Trophoblast cell (in vitro differentiated cells and primary cell): ENCODE measurements at places on chromosomes 11 and 22.

- DNase-seq = peak; percentile 66
Observed at GRCh38 chr11:58573451-58574104, 2.1 kb downstream of the LPXN start.

DNA sequence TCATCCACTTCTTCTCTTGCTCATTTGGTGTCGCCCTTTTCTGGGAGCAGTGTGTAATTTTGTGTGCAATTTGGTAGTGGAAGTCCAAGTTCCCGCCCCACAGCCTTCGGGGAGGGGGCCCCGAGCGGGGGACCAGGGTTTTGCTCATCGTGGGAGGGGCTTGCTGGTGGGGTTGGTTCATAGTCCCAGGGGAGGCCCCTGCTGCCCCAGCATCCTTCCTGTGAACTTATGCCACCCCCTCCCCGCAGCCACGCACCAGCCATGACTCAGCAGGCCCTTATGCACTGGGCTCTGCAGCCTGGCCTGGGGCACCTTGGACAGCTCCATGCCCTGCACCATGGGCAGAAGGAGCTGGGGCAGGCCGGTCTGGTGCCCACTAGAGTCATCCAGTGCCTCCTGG is 1183.6 kb downstream of the BRD1 start:
- DNase-seq = no peak

DNA sequence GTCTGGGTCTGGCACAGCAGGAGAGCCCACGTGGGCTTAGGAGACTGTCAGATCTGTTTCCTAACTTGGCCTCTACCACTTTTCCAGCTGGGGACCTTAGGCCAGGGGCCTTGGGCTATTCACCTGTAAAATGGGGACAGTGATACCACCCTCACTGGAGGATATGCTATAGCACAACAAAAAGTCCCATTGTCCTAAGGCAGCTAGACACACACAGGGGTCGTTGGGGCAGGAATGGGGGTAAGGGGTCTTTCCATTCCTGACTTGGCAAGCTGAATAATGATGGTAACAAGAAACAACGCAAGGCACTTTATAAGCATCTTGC is 2.6 kb upstream of the SH3BP1 start:
- no peak for DNase-seq

- DNase-seq = no peak
Observed at GRCh38 chr11:116712428-116712827, 60.4 kb downstream of the BUD13 start.

DNA sequence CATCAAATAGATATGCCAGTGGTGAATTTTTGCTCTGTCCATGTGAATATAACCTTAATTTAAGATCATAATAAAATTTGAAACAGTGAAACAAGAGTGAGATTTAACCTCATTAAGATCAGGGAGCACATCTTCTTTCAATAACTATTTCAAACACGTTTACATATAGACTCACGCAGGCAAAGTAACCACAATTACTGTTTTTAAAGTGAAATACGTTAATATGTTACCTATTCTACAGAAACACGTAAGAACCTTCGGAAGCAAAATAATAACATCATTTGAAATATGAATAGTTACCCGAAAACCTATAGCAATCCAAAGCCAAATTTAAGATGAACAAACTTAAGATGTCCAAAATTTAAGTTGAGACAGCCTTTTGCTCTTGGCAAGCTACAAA is 136.2 kb upstream of the ZC3H12C start:
- no peak for DNase-seq

- DNase-seq = no peak
Observed at GRCh38 chr22:17867160-17867785, 93.0 kb upstream of the BID start.

DNA sequence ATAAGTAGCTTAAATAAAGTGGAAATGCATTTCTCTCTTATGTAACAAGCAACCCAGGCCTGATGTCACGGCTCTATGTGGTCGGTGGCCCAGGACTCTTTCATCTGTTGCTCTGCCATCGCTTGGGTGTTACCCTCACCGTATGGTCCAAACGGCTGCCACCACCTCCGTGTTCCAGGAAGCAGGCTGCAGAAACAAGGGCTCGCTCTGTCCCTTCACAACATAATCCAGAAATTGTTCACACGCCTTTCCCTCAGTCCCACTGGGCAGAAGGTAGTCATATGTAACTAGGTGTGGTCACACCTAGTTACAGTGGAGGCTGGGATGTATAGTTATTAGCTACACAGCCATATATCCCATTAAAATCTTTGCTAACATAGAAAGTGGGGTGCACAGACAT is 421.0 kb downstream of the SOX6 start:
- no peak for DNase-seq

DNA sequence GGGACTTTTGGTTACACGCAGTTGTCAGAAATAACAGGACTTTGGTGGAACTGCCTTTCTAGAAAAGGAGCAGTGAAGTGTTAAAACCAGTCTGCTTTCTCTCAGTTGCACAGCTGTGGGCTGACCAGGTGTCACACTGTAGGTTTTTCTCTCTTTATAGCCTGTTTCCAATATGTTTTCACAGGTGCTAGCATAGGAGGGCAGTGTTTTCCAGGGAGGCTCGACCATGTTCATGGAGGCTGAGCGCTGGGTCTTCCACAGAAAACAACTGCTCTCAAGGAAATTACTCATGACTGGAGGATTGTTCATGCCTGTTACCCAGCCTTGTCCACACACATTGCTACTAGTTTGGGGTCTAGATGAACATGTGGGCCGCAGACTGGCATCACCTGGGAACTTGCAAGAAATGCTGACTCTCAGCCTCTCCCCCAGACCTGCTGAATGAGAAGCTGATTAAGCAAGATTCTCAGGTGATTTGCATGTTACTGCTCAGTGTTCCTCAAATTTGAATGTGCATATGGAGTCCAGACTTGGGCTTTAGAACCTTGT is 157.7 kb downstream of the MAML2 start:
- DNase-seq = no peak

- DNase-seq = no peak
Observed at GRCh38 chr11:130451231-130452019, 3.0 kb downstream of the ADAMTS15 start.

GRCh38 chr11:80165744-80166143 is 724.9 kb upstream of the TENM4 start:
- DNase-seq = no peak

DNA sequence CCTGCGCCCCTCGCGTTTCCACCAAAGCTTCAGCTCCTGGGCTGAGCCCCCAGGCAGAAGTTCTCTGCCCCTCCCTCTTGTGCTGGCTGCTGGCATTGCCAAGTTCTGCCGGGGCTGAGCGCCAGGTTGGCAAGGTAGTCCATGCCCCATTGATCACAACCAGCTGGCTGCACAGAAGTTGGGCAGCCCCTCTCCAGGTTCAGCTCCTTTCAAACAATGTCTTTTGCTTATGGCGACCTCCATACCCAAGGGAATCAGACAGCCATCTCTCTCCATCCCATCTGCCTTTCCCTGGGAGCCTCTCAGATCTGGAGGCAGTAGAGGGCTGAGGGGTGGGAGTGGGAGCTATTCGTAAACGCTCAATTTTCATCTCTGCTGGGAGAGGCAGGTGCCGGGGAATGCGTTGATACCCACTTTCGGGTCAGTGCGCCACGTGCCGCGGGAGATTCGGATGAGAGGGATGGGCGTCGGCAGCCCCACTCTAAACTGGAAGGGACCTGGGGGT is 1.5 kb downstream of the ADAMTS8 start:
- no peak for DNase-seq

DNA sequence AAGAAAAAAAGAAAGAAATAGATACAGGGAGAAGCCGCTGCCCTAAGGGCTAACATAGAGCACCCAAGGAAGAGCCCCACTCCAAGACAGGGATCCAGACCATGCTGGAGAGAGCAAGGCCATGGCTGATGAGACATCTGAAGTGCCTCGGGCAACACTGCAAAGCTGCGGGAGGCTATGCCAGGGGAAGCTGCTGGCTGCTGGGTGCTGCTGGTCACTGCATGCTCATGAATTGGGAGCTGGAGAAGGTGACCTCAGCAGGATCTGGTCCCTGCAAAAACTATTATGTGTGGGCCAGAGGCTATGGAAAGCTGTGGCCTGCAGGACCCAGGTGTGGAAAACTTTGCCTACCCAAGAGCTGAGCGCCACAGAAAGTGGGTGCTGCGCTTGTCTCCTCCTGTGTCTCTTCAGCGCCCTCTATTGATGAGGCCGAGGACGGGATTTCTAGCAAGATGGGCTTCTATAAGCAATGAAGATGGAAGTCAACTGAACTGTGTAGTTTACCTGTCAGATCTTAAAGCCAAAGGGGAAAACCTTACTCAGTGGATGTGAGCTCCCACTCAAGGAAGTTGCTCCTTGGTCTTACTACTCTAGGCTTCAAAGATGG is 17.3 kb upstream of the SLC29A2 start:
- DNase-seq = peak; percentile 95

DNA sequence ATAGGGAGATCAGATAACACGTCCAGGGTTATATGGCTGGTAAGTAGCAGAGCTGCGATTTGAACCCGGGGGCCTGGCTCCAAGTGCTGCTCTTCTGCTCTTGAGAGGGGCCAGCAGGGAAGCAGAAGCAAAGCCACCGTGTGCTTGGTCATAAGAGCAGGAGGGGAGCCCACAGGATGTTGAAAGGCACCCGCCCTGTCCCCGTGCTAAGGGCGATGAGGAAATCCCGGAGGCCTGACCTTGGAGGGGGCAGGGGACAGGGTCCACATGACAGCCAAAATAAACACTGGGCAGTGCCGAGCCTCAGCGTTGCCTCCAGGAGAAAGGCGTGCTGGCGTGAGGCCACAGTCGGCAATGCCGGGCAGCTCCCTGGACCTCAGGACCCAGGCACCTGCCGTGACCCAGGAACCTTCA is 28.8 kb downstream of the TOM1 start:
- no peak for DNase-seq

GRCh38 chr22:17087498-17088131 is 2.8 kb downstream of the IL17RA start:
- DNase-seq = no peak

DNA sequence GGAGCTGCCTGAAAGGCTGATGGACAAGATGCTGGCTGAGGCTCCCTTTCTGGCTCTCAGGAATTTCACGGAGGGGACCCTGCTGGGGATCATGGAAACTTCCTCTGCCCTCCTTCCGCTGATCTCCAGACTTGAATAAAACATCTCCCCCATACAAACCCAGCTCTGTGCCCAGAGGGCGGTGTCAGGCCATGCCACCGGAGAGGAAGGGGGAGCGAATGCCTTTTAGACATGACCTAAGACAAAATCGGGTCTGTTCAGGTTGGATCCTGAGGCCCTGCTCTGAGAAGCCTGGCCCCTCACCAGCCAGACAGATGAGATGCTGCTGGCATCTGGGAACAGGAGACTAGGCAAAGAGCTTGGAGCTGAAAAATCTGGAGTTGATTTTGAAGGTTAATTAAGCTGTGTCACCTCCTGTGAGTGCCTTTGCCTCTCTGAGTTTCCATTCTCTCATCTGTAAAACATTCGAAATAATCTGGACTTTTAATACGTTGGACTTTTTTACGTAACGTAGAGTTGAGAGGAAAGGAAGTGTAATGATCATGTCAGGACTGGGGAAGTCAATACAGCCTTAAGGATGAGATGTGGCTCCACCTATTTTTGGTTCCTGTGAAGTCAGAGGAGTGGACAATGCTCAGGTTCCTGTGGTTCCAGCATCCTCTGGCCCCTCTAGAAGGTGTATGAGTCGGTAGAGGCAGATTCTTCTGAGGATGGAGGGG is 163.6 kb downstream of the ST3GAL4 start:
- DNase-seq = no peak

DNA sequence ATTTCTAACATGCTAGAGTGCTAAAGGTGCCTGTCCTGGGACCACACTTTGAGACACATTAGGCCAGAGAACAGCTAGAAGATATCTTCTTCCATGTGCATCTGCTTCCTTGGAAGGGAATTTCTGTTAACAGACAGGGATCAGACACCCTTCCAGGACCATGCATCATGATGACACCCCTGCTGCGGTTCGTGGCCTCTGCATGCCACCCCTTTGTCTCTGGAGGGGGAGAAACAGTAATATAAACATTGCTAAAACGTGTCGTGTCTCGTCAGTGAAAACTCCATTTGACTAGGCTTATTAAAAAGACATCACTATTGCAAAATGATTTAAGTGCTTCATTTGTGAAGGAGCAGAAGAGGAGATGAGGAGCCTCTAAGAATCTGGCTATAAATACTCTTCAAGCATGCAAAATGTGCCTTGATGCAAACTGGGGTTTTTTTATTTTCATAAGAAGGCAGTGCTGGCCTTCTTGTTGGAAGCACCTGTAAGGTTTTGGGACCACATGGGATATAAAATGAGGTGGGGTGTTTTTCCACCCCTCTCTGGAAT is 141.6 kb downstream of the MYO18B start:
- DNase-seq = no peak

GRCh38 chr11:61475433-61475832 is 33.1 kb upstream of the LRRC10B start:
- no peak for DNase-seq

- peak; percentile 67 for DNase-seq
Observed at GRCh38 chr11:133928628-133929059, 28.1 kb downstream of the IGSF9B start.

DNA sequence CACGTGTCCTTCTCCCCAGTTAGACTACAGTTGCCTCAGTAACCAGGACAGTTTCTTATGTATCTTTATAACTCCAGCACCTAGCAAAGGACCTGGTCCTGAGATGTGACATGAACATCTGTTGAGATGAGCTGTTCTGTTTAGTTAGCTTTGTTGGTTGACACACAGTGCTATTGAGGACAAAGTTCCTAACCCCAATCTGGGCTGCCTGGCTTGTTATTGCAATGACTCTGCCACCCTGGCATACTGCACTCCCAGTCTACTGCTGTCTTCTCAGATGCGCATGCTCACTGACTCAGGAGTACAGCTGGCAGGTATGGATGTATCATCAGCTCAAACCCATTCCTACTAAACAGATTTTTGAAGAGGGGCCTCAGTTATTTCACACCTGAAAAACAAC is 7.4 kb downstream of the DESI1 start:
- no peak for DNase-seq

DNA sequence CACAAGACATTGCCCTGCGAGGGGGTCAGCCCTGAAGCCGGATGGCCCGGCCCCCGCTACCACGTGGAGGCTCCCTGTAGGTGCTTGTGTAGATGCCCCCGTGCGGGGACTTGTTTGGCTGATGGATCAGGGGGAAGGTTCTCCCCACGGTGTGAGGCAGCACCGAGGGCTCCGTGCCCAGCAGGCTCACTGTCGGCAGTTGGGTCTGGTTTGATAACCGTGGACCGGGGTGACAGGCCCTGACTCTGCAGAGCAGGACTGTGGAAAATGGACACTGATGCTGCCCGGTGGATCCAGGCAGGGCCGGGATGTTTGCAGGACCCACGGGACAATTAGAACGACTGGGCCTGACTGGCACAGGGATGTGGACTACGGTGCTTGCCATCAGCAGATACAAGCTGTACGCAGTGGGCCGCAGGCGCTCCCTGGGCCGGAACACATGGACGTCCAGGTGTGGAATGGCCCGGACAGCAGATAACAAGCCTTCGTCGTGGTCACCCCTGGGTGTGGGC is 19.0 kb downstream of the KCNQ1 start:
- DNase-seq = no peak

GRCh38 chr11:74871037-74871436 is 77.9 kb downstream of the XRRA1 start:
- no peak for DNase-seq
